ENCODE measurements at places on chromosomes 7 and 10.

DNA sequence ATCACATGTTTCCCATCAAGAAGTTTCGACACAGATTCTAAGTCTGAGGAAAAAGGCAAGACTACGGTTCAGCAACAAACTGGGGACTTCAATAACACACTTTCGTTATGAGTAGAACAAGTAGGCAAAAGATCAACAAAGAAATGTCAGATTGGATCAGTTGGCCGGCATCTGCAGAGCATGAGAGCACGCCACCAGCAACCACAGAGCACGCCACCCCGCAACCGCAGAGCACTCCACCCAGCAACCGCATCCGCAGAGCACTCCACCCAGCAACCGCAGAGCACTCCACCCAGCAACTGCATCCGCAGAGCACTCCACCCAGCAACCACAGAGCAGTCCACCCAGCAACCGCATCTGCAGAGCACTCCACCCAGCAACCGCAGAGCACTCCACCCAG lies 89.7 kb upstream of the FAM20C start:
- no peak for DNase-seq

DNA sequence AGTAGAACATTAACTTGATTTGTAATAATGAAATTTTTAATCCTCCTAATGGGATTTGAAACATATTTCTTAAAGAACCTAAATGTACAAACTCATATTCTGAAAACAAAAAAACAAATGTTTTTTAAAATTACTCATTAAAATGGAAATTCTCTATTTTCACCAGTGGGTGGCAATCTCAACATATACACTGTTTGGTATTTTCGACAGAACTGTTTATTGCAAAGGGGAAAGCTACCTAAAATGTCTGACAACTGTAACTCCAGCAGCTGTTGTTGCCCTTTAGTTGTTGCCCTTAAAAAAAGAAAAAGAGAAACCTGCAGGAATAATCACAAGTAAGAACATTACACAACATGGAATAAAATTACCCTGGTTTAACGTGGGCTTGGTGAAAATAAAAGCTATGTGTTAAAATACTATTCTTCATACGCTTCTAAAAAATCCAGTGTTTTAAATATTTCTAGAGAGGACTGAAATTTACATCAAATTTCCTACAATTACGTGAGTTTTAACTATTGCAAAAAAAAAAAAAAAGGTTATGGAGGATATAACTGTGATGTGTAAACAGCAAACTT lies 54.5 kb downstream of the COL1A2 start:
- DNase-seq: no peak

DNA sequence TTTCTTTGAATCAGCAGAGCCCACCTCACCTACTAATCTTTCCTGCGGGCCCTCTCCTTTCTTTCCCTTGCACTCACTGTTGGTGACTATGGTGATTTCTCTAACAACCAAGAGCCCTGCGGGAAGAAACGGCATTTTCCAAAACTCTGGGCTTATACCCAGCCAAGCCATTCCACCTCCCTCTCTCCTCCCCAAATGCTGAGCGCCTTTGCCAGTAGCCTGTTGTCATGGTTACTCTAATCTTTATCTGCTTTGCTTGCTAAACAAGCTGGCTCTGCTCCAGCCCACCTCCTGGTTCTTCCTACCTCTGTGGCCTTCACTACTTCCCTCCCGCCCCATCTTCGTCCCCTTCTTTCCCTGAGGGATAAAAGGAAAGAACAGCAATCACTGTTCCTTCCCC lies 86.7 kb downstream of the DGKI start:
- no peak for DNase-seq

DNA sequence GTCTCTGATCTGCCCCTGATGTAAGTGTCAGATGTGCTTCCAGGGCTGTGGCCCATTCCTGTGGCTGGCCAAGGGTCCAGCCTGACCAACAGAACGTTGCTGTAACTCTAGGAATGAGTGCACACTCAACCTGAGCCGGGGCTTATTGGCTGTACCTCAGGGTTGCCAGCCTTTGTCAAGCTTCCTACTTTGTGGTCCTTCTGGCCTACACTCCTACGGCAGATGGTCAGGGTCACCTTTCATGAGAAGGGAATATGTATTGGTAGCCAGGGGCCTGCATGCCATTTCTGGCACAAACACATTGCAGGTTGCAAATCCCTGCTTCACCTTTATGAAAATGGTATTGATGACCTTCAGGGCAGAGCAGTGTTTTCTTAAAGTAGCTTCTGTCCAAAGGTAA lies 64.5 kb downstream of the MTURN start:
- DNase-seq: no peak

DNA sequence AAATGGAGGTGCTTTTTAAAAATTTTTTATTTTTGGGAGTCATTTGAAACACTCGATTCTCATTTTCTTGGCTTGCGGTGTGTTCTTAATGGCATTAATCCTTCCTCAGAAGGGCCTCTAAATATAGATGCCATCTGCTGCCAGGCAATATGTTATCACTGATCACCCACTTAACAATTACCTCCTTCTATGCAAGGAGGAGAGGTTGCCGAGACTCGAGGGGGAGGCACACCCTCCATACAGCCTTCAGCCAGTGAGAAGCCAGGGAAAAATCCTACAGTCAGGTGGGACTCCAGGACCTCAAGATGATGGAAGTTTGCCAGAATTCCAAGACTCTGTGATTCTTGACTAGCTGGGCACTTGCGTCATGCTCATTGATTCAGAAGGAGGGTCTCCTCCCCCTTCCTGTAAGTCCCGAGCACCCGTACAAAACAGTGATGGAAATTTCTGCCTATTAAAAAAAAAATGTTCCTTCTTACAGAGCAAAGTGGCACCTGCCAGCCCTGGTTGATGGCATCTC lies 574.5 kb downstream of the TYW1 start:
- DNase-seq: no peak

GRCh38 chr10:26881600-26882331 lies 21.0 kb upstream of the ABI1 start:
- DNase-seq: peak; percentile 45

DNA sequence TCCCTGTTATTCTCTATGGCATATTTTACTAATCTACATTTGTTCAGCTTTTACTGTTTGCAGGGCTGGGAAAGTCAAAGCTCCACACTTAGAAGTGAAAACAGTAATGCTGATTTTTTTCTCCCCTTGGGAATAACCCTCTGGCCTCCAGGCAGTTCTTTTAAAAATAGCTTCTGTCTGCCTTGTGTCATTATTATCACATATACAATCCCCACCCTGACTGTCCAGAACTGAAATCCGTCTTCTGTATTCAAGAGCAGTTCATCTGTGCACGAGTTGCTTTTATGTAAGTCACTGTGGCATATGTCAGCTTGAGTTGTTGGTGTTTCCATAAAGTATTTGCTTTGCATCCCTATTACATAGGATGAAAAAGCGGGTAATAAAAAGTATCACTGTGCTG lies 1221.1 kb upstream of the CELF2 start:
- DNase-seq: no peak

- DNase-seq: no peak
Observed at GRCh38 chr7:99974681-99975080, 1.1 kb downstream of the AZGP1 start.

DNA sequence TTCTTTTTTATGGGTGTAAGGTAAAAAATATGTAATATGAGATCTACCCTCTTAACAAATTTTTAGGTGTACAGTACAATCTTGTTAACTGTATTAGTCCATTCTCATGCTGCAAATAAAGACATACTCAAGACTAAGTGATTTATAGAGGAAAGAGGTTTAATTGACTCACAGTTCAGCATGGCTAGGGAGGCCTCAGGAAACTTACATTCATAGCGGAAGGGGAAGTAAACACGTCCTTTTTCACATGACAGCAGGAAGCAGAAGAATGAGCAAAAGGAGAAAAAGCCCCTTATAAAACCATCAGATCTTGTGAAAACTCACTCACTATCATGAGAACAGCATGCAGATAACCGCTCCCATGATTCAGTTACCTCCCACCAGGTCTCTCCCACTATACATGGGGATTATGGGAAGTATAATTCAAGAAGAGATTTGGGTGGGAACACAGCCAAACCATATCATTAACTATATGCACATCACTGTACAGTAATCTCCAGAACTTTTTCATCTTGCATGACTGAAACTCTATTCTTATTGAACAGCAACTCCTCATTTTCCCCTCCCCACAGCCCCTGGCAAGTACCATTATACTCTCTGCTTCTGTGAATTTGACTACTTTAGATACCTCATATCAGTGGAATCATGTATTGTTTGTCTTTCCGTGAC lies 127.4 kb downstream of the WNT2 start:
- no peak for DNase-seq

DNA sequence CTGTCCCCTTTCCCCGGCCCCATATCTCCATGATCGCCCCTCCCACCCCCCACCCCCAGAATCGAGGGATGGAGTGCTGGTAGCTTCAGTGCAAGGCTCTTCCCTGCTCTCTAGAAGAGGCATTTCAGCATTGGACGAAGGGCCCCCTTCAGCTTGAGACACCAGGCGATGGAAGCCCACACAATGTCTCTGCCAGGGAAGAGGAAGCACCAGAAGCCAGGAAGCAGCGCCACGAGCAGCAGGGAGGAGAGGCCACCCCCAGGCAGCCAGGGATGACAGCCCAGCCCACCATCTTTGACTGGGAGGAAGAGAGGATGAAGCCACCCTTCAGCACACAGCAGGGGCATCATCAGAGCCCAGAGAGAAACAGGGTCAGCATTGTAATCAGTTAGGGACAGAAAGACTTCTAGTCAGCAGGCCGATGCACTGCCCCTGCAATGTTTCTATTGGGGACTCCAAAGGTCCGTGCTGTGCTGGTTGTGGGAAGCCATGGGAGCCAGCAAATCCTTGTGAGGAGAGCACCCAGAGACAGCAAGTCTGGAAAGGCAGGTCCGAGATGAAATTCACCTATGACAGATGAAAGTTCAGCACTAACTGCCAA lies 15.7 kb downstream of the TMEM72 start:
- DNase-seq: no peak

GRCh38 chr10:70381471-70382421 lies 679 bp downstream of the LRRC20 start:
- DNase-seq: no peak

- no peak for DNase-seq
Observed at GRCh38 chr10:71077143-71077581, 135.2 kb upstream of the UNC5B start.

- no peak for DNase-seq
Observed at GRCh38 chr7:117086788-117087187, 133.5 kb downstream of the ST7 start.

DNA sequence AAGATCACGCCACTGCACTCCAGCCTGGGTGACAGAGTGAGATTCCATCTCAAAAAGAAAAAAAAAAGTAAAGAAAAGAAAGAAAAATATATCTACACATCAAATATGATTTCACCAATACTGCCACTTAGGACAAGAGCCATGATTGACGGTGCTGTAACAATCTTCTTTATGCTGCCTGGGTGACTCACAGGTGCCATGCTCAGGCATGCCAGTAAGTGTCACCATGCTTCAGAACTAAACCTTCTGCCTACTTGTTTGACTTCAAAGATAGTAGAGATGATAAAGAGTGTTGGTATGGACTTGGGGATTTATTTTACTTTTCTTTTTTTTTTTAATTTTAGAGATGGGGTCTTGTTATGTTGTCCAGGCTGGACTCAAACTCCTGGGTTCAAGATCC lies 33.6 kb upstream of the DNMBP start:
- no peak for DNase-seq

GRCh38 chr10:77087366-77087765 lies 550.2 kb downstream of the KCNMA1 start:
- no peak for DNase-seq

DNA sequence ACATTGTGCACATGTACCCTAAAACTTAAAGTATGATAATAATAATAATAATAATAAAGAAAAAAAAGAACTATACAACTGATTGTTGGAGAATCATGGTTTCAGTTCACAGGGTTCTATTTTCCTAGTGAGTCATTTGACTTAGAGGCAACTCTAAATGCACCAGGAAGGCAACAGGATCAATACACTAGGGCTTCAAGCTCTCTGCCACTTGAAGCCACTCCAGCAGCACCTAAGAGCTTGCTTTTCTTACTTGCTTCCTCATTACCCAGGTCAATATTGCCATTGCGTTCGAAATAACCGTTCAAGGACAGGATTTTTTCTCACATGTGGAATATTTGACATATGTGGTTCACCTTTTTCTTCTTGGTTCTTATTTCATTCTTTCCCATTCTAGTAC lies 189.7 kb downstream of the GRM3 start:
- no peak for DNase-seq

DNA sequence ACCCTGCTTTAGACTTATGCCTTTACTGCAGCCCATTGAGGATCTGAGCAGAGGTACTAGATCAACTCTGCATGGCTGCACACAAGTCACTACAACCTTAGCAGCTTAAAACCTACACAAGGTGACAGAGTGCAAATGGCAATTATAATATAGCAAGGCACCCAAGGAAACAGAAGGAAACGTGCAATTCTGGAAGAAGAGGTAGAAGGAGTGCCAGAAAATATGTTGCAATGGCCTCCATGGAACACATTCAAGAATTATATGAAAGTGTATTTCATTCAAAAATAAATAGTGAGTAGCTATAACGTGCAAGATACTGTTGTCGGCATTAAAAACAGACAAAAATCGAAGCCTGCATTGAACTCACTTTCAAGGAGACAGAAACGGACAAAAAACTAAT lies 2.9 kb upstream of the AKR1C8 start:
- DNase-seq: no peak

DNA sequence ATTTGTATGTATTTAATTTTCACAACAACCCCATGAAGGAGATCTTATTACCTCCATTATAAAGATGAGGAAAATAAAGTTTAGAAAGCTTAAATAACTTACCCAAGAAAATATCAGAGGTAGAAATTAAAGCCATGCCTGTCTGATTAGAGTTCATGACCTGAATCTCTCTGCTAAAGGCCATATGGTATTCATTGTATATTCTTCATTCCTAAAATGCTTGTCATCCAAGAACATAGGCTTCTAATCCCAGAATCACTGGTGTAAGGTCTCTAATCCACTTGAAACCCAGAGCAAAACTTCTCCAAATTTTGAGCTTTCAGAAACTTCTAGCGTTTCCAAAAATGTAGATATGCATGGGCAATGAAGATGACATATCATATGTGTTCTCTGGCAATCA lies 72.3 kb upstream of the YAE1 start:
- DNase-seq: peak; percentile 34

GRCh38 chr7:1673581-1674118 lies 3.6 kb downstream of the ELFN1 start:
- no peak for DNase-seq

GRCh38 chr10:112376396-112376790 lies 2.5 kb downstream of the ACSL5 start:
- DNase-seq: no peak

GRCh38 chr7:20409961-20410360 lies 79.3 kb downstream of the ITGB8 start:
- DNase-seq: no peak

Data from fibroblast of skin of left quadriceps (primary cell).